Stimulated activated CD4-positive, alpha-beta T cell treated with anti-CD3 and anti-CD28 coated beads, Interleukin-4, amount 100 ng/mL, for 24 hours (primary cell): ENCODE measurements at places on chromosomes 11 and 22.

- no peak for DNase-seq
These were observed 4.7 kb upstream of the C11orf96 start for GRCh38 chr11:43937434-43938411.

GRCh38 chr11:66408488-66409214 lies 12.2 kb upstream of the NPAS4 start:
- DNase-seq: peak; percentile 95

- no peak for DNase-seq
These were observed 7.8 kb downstream of the LDLRAD3 start for GRCh38 chr11:35951680-35952079.

GRCh38 chr22:45535290-45535689 lies 32.6 kb downstream of the FBLN1 start:
- no peak for DNase-seq

DNA sequence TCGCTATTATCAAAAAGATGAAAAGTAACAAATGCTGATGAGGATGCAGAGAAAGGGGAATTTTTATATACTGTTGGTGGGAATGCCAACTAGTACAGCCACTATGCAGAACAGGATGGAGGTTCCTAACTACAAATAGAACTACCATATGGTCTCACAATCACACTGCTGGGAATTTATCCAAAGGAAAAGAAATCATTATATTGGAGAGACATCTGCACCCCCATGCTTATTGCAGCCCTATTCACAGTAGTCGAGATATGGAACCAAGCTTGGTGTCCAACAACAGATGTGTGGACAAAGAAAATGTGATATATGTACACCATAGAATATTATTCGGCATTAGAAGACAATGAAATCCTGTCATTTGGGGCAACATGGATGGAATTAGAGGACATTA lies 19.6 kb upstream of the POU2AF2 start:
- no peak for DNase-seq

DNA sequence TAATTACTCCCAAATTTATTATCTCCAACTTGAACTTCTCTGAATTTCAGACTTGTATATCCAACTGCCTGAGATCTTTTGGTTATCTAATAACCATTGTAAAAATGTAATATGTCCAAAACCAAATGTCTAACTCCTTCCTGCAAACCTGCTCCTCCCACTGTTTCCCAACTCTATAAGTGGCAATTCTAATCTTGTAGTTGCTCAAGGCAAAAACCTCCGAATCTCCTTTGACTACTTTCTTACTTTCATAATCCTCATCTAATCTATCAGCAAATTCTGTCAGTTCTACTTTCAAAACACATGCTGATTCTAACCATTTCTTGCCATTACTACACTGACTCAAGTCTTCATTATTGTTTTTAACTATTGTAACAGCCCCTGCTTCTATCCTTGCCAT lies 55.7 kb downstream of the FAM168A start:
- no peak for DNase-seq

GRCh38 chr11:92154110-92154509 lies 70.5 kb upstream of the FAT3 start:
- no peak for DNase-seq

GRCh38 chr11:102293873-102294601 lies 23.2 kb upstream of the BIRC3 start:
- no peak for DNase-seq

DNA sequence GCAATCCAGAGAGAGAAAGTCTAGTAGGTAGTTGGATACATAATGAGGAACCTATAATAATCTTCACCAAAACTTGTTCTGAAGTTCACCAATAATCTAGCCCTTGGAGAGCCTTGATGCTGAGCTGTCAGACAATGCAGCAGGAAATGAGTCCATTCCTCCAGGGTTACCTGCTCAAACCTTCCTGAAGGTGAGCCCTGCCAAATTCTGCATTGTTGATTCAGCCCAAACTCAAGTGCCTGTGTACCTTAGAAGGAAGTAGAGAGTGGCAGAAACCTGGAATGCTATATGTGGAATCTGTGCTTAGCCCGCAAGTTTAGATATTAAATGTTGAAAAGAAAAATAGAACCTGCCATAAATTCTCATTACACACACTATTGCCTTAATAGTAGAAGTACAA lies 77.4 kb upstream of the SPON1 start:
- no peak for DNase-seq
